ENCODE measurements at places on chromosomes 16 and 17.

GRCh38 chr17:51590071-51590656 is 329.8 kb downstream of the UTP18 start:
- peak; percentile 40 for DNase-seq

GRCh38 chr16:23781176-23781575 is 26.4 kb downstream of the CHP2 start:
- no peak for DNase-seq

- no peak for DNase-seq
These were observed 93.4 kb downstream of the SSH2 start for GRCh38 chr17:29836643-29837042.

DNA sequence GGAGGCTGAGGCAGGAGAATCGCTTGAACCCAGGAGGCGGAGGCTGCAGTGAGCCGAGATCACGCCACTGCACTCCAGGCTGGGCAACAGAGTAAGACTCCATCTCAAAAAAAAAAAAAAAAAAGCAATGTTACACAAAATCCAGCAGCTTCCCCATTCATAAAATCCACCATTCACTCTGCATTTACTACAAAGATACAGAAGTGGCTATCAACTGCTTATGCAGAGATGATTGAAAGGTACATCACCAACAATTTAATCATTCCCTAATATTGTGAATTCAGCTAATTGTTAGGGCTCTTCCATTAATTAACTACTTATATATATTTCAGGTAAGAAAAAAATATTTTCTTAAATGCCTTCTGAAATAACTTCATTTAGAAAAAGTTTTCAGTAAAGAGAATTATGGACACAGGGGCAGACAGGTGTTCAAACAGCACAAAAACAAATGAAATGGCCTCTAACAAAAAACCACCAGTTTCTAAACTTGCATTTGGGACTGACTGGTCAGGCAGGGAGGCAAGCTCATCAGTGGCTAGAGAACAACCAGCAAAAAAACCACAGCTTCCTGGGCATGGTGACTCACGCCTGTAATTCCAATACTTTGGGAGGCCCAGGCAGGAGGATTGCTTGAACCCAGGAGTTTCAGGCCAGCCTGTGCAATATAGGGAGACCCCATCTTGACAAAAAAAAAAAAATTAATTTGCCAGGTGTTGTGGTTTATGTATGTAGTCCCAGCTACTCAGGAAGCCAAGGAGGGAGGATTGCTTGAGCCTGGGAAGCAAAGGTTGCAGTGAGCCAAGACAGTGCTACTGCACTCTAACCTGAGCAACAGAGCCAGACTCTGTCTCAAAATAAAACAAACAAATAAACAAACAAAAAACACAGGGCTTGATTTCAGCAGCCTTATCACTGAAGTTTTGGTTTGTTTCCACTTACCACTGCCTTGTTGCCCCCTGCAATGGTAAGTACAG is 26.3 kb downstream of the ERN1 start:
- DNase-seq = no peak

GRCh38 chr17:45101883-45102811 is 30.2 kb downstream of the PLCD3 start:
- no peak for DNase-seq

GRCh38 chr17:14310101-14310500 is 9.2 kb downstream of the HS3ST3B1 start:
- DNase-seq = no peak

DNA sequence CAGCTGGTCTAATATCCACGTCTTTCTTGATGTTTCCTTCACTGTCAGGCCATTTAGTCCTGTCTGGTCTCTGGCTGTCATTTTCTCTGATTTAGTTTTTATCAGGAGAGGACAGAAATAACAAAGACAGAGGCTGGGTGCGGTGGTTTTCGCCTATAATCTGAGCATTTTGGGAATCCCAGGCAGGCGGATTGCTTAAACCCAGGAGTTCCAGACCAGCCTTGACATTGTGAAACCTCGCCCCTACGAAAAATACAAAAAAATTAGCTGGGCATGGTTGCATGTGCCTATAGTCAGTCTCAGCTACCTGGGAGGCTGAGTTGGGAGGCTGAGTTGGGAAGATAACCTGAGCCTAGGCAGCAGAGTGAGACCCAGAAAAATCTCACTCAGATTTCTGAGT is 7.1 kb downstream of the SRCAP start:
- no peak for DNase-seq

DNA sequence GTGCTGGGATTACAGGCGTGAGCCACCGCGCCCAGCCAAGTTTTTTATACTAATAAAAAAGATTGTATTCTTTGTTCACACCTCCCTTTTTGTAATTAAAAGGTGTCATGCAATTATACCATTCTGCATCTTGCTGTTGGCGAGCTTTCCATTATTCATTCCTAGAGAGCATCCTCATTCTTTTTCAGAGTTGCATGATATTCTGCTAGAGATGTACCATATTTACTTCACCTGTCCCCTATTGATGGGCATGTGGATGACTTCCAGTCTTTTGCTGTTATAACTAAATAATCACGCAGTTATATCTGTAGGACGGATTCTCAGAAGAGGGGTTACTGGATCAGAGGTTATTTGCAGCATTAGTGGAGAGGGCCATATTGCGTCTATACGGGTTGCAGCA is 17.0 kb downstream of the SGSM2 start:
- DNase-seq = no peak

GRCh38 chr17:10837921-10838320 is at the start of gene PIRT:
TSS of gene PIRT (minus strand) at chr17:10838087. CDS start at chr17:10825645, 12,442 bp downstream.
- peak; percentile 51 for DNase-seq

- DNase-seq = no peak
These were observed 12.2 kb downstream of the PPL start for GRCh38 chr16:4924593-4925292.

DNA sequence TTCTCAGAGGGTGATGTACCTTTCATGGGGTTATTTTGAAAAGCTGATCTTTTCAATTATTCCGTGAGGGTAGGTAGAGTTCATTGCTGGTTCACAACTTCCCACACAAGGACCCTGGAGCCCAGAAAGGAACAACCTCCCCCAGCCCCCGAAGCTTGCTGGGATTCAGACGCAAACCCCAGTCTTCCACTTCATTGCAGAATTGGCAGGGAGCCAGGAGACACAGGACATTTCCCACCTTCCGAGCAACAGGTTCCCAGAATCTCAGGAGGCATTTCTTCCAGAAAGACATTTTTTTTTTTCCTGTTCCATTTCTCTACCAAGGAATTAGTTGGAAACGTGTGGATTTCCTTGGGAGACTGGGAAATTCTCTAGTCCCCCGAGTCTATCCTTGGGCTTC is 106.1 kb downstream of the GP2 start:
- DNase-seq = peak; percentile 30

DNA sequence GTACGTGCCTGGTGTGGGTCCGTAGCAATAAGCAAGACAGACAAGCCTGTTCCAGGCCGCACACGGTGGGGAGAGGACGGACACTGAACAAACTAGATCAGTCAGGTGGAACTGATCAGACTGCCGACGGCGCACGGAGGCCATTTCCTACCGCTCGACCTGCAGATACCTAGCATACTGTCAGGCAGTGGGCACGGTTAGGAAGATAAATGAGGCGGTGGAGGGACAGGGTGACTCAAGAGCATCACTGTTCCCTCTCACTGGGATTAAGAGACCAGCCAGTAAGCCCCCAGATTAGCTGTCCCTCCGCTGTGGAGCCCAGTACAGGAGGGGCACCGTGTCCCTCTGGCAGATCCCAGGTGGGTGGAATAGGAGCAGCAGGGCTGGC is 4.8 kb downstream of the AANAT start:
- no peak for DNase-seq

DNA sequence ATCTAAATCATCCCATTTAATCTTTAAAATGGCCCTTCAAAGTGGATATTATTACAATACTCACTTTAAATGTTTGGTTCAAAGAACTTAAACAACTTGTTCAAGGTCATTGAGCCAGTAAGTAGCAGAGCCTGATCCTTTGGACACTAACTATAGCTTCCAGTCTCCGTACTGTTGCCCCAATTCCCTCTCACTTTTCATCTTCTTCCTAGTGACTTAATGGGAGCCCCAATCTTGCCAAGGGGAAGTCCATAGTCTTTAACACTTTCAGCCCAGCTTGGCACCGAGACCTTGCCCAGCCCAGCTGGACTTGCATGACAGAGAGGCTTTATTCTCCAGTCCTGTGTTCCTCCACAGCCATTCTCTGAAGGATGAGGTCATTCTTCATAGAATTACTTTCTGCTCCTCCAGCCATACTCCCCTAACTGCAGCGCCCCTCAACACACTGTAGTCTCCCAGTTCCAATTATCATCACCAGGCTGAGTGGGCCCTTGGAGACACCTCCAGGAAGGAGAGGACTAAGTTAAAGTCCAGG is 49.2 kb upstream of the NLK start:
- DNase-seq = no peak

GRCh38 chr16:75420987-75421819 is 12.1 kb downstream of the CFDP1 start:
- peak; percentile 81 for DNase-seq

- DNase-seq = no peak
These were observed 533 bp downstream of the RASD1 start for GRCh38 chr17:17495536-17496188.

- no peak for DNase-seq
These were observed 30.1 kb downstream of the SOCS1 start for GRCh38 chr16:11225677-11226549.

DNA sequence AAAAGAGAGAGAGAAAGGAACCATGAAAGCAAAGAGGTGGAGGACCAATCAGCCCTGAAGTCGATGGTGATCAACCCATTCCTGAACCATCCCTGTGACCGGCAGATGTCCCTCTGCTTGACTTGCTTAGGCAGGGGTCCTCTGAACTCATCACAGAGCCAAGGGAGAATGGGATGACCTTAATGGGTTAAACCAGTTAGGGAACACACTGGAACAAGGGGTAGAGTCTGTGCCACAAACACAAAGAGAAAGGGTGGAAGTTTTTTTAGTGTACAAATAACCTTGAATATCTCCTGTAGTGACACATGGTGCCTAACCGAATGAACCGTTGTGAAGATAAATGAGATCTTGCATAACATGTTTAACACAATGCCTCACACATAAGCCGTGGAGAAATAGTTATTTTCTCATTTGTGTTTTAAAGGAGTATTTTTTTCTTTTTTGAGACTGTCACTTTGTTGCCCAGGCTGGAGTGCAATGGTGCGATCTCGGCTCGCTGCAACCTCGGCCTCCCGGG is 11.2 kb downstream of the NAA60 start:
- no peak for DNase-seq

DNA sequence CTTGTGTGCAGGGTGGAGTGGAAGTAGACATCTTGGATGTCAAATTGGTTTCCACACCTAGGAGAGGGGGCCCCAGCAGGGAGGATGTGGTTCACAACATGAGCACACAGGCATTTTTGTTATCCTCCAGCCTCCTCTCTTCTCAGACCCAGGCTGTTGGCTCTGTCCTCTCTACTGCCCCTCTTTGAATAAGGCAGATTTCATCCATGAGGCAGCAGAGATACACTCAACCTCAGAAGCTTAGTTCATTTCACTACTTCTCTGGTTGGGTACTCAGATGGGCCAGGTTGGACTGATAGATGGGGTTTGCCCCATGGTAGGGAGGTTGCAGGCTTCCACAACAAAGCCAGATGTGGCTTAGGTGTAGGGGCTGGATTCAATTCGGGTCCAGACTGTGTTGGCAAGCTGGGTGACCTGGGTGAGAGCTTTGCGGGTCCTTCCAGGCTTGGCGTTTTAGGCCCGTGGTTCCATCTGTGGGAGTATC is 22.2 kb upstream of the NFATC3 start:
- no peak for DNase-seq

DNA sequence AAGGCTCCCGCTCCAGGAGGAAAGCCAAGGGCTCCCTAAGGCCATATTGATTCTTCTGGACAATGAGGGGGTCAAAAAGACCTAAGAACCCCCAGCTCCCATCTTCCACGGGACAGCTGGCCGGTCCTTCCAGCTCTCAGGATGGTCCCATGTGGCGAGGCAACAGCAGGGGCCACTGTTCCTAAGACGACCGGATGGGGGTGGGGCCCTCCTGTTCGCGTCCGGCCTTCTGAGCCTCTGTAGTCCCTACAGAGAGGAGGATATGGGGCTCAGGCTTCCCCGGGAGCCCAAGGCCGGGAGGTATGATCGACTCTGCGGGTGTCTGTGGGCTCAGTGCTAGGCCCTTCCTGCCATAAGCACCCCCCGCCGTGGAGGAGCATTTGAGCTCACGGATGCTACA is 6.0 kb upstream of the DCXR start:
- DNase-seq = no peak

- DNase-seq = peak; percentile 14
These were observed 75.6 kb upstream of the RBFOX1 start for GRCh38 chr16:7257016-7257415.

DNA sequence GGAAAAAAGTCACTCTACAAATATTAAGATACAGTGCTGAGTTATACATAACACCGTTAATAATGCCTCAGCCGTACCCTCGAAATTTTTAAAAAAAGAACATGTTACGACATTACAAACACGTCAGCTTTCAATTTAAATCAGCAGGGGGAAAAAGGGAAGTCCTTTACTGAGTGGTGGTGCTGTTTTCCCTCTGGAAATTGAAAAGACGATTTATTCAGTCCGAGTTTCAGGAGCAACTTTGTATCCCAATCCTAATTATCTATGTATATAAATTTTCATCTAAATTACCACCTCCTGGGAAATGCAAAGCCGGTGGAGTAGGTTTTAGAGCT is 1.3 kb downstream of the NETO2 start:
- DNase-seq = peak; percentile 71

DNA sequence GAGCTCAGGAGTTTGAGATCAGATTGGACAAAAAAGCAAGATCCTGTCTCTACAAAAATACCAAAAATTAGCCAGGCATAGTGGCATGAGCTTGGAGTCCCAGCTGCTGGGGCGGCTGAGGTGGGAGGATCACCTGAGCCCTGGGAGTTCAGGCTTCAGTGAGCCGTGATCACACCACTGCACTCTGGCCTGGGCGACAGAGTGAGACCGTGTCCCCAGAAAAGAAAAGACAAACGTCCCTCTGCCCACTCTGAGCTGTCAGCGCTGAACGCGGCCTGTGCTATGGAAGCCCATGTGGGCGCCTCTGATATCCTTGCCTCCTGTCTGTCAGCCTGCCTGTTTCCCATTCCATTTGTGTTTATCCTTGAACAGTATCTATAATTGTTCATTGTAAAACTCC is 50.7 kb downstream of the FOXK2 start:
- DNase-seq = no peak

DNA sequence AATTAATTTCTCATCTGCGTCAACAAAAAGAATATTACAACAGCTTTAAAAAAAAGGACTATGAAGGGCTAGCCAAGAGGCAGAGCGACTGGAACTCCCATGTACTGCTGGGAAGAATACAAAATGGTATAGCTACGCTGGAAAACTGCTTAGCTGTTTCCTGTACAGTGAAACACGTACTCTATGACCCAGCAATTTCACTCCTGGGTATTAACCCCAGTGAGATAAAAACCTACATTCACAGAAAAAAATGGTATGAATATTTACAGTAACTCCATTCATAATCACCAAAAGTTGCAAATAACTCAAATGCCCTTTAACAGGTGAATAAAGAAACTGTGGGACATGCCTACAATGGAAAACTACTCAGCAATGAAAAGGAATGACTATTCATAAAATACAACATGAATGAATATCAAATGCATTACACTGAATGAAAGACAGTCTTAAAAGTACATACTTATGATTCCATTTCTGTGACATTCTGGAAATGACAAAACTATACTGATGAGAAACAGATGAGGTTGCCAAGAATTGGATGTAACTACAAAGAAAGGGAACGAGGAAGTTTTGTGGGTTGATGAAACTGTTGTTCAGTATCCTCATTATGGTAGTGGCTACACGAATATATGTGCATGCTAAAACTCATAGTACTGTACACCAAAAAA is 27.6 kb downstream of the CMTM4 start:
- DNase-seq = peak; percentile 30
